ENCODE measurements at places on chromosomes 2 and 18. TPM values are rescaled to one million over a fixed set of nuclear protein-coding genes. Genes with fewer than 3 reads are reported as not detected.

DNA sequence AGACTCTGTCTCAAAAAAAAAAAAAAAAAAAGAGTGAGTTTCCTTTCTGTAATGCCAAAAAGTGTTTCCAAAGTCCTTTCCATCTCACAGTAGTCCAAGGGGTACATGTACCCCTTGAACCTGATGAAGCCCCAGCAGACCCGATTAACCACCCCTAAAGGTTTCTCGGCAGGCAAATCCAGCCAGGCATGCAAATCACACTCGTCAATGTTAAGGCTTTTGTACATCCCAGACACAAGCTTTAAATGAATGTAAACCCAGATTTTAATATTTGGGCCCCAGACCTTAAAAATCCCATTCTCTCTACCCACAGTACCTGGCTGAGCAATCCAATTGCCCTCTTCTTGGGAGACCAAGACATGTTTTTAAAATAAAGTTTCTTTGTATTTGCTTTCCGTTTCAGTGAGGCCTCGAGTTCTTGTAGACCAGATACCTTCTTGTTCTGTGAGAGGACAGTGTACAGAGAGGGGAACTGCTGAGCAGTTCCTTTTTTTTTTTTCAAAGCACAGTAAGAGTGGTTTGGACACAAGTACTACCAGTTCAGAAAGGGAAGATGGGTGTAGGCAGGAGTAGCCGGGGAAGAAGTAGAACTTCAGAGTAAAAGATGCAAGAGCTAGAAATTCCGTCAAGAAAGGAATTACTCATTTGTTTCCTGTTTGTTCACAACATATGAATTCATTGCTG, at the start of gene NLRC4:
NLRC4 (minus strand) TSS at position 465 of the 684 bp plus-strand sequence. CDS start 8,111 bp downstream, outside the sequence.
- no peaks in the 10 kb centered on the region for H3K27me3 ChIP-seq
- no peak for DNase-seq
- no peaks in the 10 kb centered on the region for H3K36me3 ChIP-seq
- peak within 1 kb of the TSS; percentile 44 for H3K27ac ChIP-seq

GRCh38 chr2:36383726-36384125, 28.1 kb downstream of the CRIM1 start:
- no peak overlapping the region for H3K4me3 ChIP-seq
- H3K27ac ChIP-seq: no peak overlapping the region
- H3K27me3 ChIP-seq: no peaks in the 10 kb centered on the region
- H3K4me1 ChIP-seq: peaks cover 24% of the 10 kb centered on the region
- no peaks in the 10 kb centered on the region for H3K36me3 ChIP-seq

- H3K27ac ChIP-seq: peak overlapping the region; percentile 44
- no peaks in the 10 kb centered on the region for H3K36me3 ChIP-seq
- peaks cover 14% of the 10 kb centered on the region for H3K4me1 ChIP-seq
- no peak for DNase-seq
- no peak overlapping the region for H3K4me3 ChIP-seq
Observed at GRCh38 chr18:31513189-31513935, 15.4 kb downstream of the DSG2 start.

DNA sequence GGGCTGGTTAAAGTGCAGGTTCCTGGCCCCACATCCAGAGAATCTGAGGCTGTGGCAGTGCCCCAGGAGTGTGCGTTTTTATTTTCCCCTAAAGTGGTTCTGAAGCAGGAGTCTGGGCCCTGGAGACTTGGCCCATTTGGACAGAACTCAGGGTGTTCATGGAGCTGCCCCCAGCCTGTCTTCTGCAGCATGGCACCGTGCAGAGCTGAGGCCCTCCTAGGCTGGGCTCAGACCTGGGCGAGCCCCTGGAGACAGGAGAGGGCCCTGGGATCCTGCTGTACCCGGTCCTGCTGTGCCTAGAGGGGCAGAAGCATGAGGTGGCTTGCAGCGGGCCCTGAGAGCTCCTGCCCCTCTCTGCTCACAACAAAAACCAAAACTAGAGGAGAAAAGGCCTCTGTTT, 58.8 kb upstream of the B3GNT7 start:
- H3K27me3 ChIP-seq: no peaks in the 10 kb centered on the region
- no peak overlapping the region for H3K4me3 ChIP-seq
- DNase-seq: no peak
- no peak overlapping the region for H3K27ac ChIP-seq
- H3K36me3 ChIP-seq: no peaks in the 10 kb centered on the region

GRCh38 chr2:110152943-110153342, 37.3 kb upstream of the MALL start:
- DNase-seq: no peak
- H3K4me3 ChIP-seq: no peak overlapping the region
- no peak overlapping the region for H3K27ac ChIP-seq
- no peaks in the 10 kb centered on the region for H3K4me1 ChIP-seq

GRCh38 chr2:83186105-83186760, 1272.8 kb downstream of the SUCLG1 start:
- H3K4me3 ChIP-seq: no peak overlapping the region
- no peaks in the 10 kb centered on the region for H3K27me3 ChIP-seq
- no peak overlapping the region for H3K27ac ChIP-seq
- no peak for DNase-seq
- no peaks in the 10 kb centered on the region for H3K36me3 ChIP-seq
- H3K4me1 ChIP-seq: no peaks in the 10 kb centered on the region

DNA sequence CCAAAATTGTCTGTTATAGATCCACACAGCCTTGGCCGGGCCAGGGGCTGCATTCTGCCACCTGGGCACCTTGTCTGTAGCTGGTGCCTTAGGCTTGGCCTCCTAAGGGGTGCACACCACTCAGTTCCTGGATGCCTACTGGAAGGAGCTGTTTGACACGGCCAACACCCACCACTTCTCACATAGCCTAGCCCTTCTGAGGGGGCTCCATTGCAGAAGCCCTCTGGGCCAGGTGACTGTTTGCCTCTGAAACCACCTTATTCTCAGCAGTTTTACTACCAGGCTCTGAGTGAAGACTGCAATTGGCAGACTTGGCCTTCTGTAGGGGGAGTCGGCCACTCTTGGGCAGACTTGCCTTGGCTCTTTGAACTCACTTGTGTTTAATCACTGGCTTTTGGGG, 39.5 kb downstream of the EPHA4 start:
- DNase-seq: no peak
- no peak overlapping the region for H3K27ac ChIP-seq
- no peak overlapping the region for H3K4me3 ChIP-seq

- no peaks in the 10 kb centered on the region for H3K4me1 ChIP-seq
- H3K27me3 ChIP-seq: peaks cover 53% of the 10 kb centered on the region
Observed at GRCh38 chr2:222238072-222238471, 60.7 kb downstream of the PAX3 start.

GRCh38 chr18:8366656-8367055, 242.6 kb upstream of the RAB12 start:
- H3K4me1 ChIP-seq: no peaks in the 10 kb centered on the region
- no peaks in the 10 kb centered on the region for H3K36me3 ChIP-seq
- H3K27me3 ChIP-seq: peaks cover 11% of the 10 kb centered on the region
- no peak overlapping the region for H3K4me3 ChIP-seq

The DPP10 gene
- total RNA-seq: 8.4 TPM

The RAMP1 gene
- total RNA-seq: 48.9 TPM

The UGT1A1 gene
- total RNA-seq: 6.0 TPM

The SLC19A3 gene
- 7.1 TPM for total RNA-seq

The RELCH gene
- total RNA-seq: 53.4 TPM

The FAM98A gene
- total RNA-seq: 13.1 TPM

The ST8SIA5 gene
- not detected for total RNA-seq

The LOXHD1 gene
- total RNA-seq: not detected

The SERPINB8 gene
- total RNA-seq: 3.0 TPM

Measured in transverse colon (tissue), 4 donors.